Renal cortical epithelial cell (primary cell): ENCODE measurements at places on chromosomes 5 and 9. TPM values are rescaled to one million over a fixed set of nuclear protein-coding genes. Genes with fewer than 3 reads are reported as not detected.
A peak's percentile ranks its signal among the peaks of the same experiment; 100 is the strongest.

DNA sequence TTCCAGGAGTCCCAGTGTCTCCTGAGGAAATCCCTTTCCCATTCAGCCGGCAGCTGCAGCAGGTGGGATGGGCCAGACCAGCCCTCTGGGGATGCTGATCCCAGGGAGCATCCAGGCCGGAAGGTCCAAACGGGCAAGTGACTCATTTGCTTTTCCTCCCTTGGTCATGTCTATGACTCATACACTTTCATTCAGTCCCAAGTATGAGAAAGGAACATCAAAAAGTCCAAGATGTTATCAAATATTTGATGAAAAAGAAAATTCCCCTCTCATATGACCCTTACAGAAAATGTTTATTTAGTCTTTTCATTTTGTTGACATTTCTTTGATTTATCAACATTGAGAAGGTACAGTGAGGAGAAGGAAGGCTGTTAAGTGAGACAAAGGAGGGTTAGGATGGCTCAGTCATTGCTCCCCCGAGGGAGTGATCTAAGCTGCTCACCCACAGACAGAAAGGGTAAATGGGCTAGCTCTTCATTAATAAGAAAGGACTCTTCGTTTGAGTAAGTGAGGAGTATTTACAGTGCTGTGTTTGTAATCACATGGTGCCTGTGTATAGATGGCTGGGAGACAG, 117.6 kb upstream of the ANKRD55 start:
- DNase-seq: peak; percentile 98

The PGM5 gene
- 0.55 and 1.0 TPM in 2 replicates for total RNA-seq

The TTC1 gene
- 77.2 and 83.0 TPM in 2 replicates for total RNA-seq

GRCh38 chr9:105195259-105195658, 49.2 kb upstream of the SLC44A1 start:
- DNase-seq: no peak

- no peak for DNase-seq
Measured at GRCh38 chr9:135825435-135826187, 81.7 kb downstream of the CAMSAP1 start.

The TRIM36 gene
- total RNA-seq: 2.6 and 4.0 TPM in 2 replicates

The SPTLC1 gene
- total RNA-seq: 144 and 180 TPM in 2 replicates

The GAPT gene
- total RNA-seq: not detected in 2 replicates

DNA sequence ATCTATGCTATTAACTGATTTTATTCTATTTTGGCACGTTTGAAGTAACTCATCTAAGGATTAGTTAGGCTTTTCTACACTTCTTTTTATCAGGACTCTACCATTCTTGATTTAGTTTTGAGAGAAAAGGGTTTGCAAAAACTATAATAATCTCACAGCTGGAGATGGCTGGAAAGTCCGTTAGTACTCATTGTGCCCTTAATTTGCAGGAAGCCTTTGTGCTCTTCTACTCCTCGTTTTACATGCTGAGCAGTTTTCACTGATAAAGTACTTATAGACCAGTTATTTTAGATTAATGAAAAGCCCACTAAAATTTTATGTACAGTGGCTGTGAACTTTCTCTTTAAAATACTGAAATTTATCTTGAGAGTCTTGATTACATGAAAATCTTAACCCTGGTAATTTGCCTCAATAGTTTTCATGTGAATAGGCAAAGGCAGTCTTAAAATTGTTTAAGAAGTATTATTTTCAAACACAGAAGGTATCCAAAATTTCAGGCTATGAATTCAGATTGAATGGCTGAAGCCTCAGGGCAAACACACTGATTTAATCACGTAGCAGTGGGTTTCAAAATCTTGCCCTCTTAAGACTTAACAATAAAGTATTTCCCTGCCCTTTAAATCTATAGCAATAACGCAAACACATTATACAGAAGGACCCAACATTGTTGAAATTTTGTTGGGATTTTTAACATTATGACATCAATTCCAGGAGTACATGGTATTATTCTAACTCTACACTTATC, 18.6 kb downstream of the MLLT3 start:
- DNase-seq: no peak

GRCh38 chr5:33769196-33769595, 122.6 kb downstream of the ADAMTS12 start:
- no peak for DNase-seq

GRCh38 chr5:119290161-119290569, 65.7 kb upstream of the TNFAIP8 start:
- peak; percentile 68 for DNase-seq

The TRIM7 gene
- total RNA-seq: 2.8 and 12.7 TPM in 2 replicates

GRCh38 chr9:74557571-74557970, 60.4 kb downstream of the RORB start:
- DNase-seq: no peak

The PRDM9 gene
- total RNA-seq: not detected in 2 replicates

GRCh38 chr9:30382271-30382670, 2002.2 kb upstream of the ACO1 start:
- DNase-seq: no peak

The PDE6A gene
- total RNA-seq: 0.10 TPM in 1 of 2 replicates, not detected in the other

DNA sequence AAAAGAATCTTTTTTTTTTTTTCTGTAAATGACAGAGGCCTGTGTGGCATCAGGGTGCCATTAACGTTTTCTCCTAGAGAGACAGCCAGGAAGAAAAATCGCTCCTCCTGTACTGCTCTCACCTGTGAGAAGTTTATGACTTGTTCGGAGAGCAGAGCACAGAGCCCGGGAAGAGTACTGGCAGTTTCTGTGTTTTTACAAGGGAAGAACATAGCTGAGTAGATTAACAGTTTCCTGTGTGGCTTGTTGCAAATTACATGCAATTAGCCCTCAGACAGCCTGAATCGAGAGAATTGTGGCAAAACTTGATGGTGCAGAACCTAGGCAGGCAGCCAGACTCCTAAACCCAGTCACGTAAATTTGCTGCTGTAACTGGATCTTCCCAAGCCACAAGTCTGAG, 32.1 kb downstream of the PRKACG start:
- peak; percentile 63 for DNase-seq

The TLR4 gene
- total RNA-seq: 0.70 and 2.1 TPM in 2 replicates

DNA sequence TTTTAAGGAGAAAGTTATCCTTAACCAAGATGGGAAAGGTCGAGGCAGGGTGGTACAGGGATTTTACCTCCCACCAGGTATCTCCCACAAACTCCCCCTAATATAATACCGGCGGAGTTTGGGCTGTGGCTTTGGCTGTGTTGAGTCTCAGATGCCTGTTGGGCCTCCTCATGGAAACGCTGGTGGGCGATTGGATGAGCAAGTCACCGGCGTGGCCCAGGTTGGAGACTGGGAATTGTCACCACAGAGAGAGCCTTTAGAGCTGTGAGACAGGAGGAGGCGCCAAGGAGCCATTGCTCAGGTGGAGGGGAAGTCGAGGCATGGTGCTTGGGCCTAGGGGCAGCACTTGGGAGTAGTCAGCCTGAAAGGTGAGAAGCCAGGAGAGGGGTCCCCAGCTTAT, 3.4 kb upstream of the CAMSAP1 start:
- DNase-seq: no peak

GRCh38 chr9:80204054-80204453, 632.3 kb downstream of the TLE4 start:
- no peak for DNase-seq

- peak; percentile 60 for DNase-seq
Measured at GRCh38 chr9:130682421-130683121, 11.0 kb upstream of the EXOSC2 start.

The UBE2QL1 gene
- total RNA-seq: not detected in 2 replicates

DNA sequence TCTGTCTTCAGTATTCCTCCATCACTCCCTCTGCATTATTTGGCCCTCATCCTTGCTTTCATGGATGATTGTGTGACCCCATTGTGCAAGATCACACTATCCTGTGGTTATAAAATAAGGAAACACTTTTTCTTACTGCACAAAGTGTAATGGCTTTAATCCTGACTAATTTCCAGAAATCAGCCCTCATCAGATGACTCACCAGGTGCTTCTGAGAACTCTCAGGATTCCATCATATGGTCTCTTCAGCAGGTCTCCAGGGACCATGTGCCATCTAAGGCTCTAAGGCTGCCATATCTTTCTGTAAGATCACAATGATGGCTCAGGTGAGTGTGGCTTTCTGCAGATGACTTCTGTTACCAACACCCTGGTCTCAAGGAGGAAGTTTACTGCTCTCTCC, 27.3 kb upstream of the FER start:
- peak; percentile 79 for DNase-seq

DNA sequence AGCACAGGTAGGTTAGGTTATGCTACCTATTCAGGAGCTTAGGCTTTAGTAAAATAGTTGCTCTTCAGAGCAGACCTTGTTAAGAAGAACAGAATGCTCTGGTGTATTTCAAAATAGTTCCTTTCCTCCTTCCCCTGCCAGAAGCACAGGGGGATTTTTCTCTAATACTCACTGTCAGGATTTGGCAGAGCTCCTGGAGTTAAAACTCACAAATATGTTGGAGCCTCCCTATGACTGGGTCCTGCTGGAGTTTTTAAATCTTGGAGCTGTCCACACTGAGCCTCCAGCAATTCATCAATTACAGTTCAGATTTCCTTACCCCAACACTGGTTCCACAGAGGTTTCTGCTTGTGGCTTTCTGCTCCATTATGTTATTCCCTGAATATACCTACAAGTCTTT, 1233.8 kb upstream of the WWC1 start:
- no peak for DNase-seq

- DNase-seq: peak; percentile 49
Measured at GRCh38 chr5:116068028-116068632, 16.7 kb upstream of the COMMD10 start.

GRCh38 chr5:131367219-131367860, 103.5 kb downstream of the CDC42SE2 start:
- DNase-seq: no peak

DNA sequence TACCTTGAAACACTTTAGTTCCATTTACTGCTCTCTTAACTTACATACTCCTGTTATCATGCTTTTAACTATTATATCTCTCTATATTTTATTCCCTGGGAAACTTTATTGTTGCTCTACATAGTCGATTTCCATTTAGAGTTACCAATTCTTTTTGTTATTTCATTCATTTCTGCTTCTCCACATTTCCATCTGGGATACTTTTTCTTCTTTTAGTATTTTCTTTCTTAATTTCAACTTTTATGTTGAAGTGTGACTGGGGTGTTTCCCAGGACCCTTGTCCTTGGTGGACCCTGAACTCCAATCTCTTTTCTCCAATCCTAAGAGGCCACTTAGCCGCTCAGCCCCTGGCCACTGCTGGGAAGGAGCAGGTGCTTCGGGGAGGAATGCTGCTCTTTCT, 36.0 kb downstream of the PSD2 start:
- no peak for DNase-seq

- no peak for DNase-seq
Measured at GRCh38 chr5:67976891-67977601, 238.5 kb upstream of the PIK3R1 start.

- no peak for DNase-seq
Measured at GRCh38 chr5:179417016-179417415, 71.8 kb upstream of the ADAMTS2 start.

DNA sequence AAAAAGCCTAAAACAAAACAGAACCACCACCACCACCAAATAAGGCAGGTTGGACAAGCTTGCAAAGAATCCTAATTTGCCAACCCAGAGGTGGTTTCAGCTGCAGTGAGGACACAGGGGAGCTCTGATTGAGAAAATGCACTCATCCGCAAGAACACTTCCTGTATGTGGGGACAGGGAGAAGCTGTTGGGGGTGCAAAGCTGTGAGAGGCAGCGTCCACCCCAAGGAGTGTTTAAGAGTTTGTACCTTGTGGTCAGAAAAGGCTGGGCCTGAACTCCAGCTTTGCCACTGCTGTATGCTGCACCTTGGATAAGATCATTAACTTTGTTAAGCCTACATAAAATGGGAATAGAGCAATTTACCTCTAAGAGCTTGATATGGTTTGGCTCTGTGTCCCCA, 511.7 kb downstream of the BNC2 start:
- DNase-seq: no peak

The WNT8A gene
- total RNA-seq: not detected in 2 replicates

DNA sequence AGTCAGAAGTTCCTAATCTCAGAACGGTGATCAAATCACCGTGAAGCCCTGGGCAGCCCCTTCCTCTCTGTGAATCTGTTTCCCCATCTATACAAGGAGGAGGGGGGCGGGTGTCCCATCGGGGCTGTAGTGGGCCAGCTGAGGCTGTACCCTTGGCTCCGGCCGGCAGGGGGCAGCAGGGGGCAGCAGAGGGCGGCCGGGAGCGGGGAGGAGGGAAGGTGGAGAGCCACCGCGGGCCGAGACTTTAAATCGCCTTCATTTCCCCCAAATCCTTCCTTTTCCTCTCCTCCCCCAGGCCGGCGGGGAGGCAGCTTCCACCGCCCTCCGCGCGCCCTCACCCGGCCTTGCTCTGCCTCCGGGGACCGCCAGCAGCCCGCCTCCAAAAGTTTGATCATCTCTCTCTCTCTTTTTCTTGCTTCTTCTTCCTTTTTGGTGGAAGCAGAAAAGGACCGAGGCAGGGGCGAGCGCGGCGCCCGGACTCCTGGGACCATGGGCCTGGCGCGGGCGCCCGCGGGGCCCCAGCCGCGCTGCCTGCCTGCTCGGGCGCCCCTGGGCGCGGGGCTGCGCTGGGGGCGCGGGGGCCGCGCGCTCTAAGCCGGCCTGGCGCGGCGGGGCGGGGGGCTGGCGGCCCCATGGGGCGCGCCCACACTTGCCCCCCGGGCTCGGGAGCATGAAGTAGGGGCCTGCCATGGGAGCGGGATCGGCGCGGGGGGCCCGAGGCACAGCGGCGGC, at the start of gene COL27A1:
COL27A1 (plus strand) TSS at position 275 of the 732 bp plus-strand sequence; CDS start at position 689, 414 bp downstream.
- DNase-seq: no peak

The EFNA5 gene
- total RNA-seq: 27.8 and 107 TPM in 2 replicates

The SV2C gene
- not detected in 2 replicates for total RNA-seq

The PCDHGA5 gene
- under 0.01 and 1.3 TPM in 2 replicates for total RNA-seq

DNA sequence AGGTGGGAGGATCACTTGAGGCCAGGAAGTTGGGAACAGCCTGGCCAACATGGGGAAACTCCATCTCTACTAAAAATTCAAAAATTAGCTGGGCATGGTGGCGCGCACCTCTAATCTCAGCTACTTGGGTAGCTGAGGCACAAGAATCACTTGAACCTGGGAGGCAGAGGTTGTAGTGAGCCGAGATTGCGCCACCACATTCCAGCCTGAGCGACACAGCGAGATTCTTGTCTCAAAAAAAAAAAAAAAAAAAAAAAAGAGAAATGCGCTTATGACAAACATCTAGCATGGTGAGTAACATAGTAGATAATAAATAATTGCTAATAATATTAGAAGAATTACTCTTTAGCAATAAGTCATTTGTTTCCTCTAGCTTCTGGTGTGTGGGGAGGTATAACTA, 25.9 kb downstream of the RUSC2 start:
- DNase-seq: peak; percentile 38

The FSD1L gene
- 9.4 and 12.1 TPM in 2 replicates for total RNA-seq

GRCh38 chr5:149277801-149278200, 6.1 kb downstream of the AFAP1L1 start:
- no peak for DNase-seq

The SPINK4 gene
- total RNA-seq: not detected in 2 replicates

- DNase-seq: peak; percentile 69
Measured at GRCh38 chr9:32378496-32378895, 5.9 kb upstream of the ACO1 start.

The TEX48 gene
- not detected in 2 replicates for total RNA-seq

DNA sequence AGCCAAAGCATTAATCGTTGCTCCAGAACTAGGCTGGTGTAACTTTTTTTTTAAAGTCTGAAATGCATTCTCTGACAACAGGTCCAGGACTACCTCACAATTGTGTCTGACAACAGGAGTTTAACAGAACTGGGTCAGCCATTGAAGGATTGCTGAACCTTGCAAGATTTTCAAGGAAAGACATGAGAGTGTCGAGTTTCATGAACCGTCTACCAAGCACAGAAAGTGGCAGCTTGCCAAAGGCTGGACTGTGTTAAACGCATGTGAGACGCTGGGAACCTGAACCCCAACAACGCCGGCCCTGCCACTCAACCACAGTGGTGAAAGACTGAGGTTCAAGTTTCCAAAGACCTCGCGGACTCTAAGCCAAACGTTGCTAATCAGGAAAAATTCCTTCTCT, 79.1 kb downstream of the LHFPL2 start:
- DNase-seq: peak; percentile 79

- DNase-seq: no peak
Measured at GRCh38 chr5:171961117-171961516, 45.3 kb downstream of the FBXW11 start.
